ENCODE measurements at places on chromosomes 1 and 21. TPM values are rescaled to one million over a fixed set of nuclear protein-coding genes. Genes with fewer than 3 reads are reported as not detected.

TMEM61 gene
- total RNA-seq, result not detected

CHIA gene
- total RNA-seq, result not detected

STRIP1 gene
- 44.1 TPM for total RNA-seq

LEFTY1 gene
- total RNA-seq, result not detected

HIVEP3 gene
- 1.7 TPM for total RNA-seq

RGS18 gene
- total RNA-seq, result not detected

CD2 gene
- not detected for total RNA-seq

CD1D gene
- 0.17 TPM for total RNA-seq

ZNF683 gene
- total RNA-seq, result not detected

SLAMF9 gene
- total RNA-seq, result not detected

KRTCAP2 gene
- 139 TPM for total RNA-seq

DCST1 gene
- not detected for total RNA-seq

MARCKSL1 gene
- total RNA-seq, result 185 TPM

FCRL3 gene
- not detected for total RNA-seq

INKA2 gene
- total RNA-seq, result 6.6 TPM

OLFML3 gene
- total RNA-seq, result 1.4 TPM

PLD5 gene
- not detected for total RNA-seq

GPR25 gene
- total RNA-seq, result not detected

GUCA2B gene
- total RNA-seq, result not detected

KRTAP10-1 gene
- total RNA-seq, result not detected

ANGPTL1 gene
- total RNA-seq, result not detected

TAS1R3 gene
- 0.11 TPM for total RNA-seq

SPATA17 gene
- 0.09 TPM for total RNA-seq

NT5C1A gene
- total RNA-seq, result not detected

IGSF3 gene
- 40.5 TPM for total RNA-seq

OBSCN gene
- total RNA-seq, result 4.1 TPM

HSD11B1 gene
- total RNA-seq, result not detected

FYB2 gene
- total RNA-seq, result not detected

ZBTB8OS gene
- 31.7 TPM for total RNA-seq

CHRM3 gene
- under 0.01 TPM for total RNA-seq

STYXL2 gene
- not detected for total RNA-seq

MFAP2 gene
- 20.9 TPM for total RNA-seq

SMIM11 gene
- 1.2 TPM for total RNA-seq

LAMB3 gene
- 0.33 TPM for total RNA-seq

C1orf185 gene
- total RNA-seq, result not detected

AADACL4 gene
- not detected for total RNA-seq

CLCA4 gene
- not detected for total RNA-seq

SLC6A17 gene
- total RNA-seq, result 1.0 TPM

MYBPHL gene
- not detected for total RNA-seq

FLG gene
- total RNA-seq, result not detected

LENEP gene
- not detected for total RNA-seq

AMY1A gene
- not detected for total RNA-seq

TSPAN1 gene
- total RNA-seq, result 0.33 TPM

FCER1A gene
- not detected for total RNA-seq

RNU1-4 gene
- under 0.01 TPM for total RNA-seq

RAB7B gene
- under 0.01 TPM for total RNA-seq

KIF14 gene
- total RNA-seq, result 1.7 TPM

MAP1LC3C gene
- total RNA-seq, result not detected
